ENCODE measurements at places on chromosomes 7 and 10.

DNA sequence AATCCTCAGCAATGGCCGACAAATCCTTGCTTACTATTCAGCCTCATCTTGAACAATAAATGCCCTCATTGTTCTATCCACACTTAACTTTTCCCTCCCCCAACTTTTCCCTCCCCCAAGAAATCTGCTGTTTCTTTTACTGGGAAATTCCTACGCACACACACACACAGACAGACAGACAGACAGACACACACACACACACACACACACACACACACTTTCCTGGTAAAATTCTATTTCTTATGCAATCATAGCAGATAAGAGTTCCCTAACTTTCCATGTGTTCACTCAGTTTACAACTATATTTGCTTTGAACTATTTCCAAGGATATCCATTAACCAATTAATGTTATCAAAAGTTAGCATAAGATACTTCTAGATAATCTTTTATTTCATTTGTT, 52.9 kb downstream of the RELN start:
- no peak for DNase-seq

DNA sequence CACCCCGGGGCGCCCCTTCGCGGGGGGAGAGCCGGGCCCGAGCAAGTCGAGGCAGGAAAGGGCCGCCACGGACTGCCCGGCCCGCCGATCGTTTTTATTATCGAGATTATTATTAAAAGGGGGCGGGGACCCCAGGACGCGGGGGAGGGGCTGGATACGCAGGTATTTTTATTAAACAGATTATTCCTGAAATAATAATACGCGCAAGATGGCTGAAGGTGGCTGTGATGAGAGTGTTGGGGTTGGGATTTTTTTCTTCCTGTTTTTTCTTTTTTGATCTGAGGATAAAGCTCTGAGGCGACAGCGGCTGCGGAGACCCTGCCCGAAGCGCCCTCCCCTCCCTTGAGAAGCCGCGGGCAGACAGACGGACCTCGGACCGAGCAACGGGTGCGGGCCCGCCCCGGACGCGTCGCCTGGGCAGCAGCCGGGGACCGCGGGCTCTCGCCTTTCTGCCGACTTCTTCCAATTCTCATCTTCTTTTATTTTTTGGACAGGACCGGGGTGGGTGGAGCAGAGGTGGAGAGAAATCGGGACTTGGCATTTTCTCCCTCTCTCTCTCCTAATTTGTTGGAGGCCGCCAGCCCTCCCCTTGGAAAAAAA, 1.4 kb upstream of the TRIM8 start:
- DNase-seq, result peak; percentile 69

DNA sequence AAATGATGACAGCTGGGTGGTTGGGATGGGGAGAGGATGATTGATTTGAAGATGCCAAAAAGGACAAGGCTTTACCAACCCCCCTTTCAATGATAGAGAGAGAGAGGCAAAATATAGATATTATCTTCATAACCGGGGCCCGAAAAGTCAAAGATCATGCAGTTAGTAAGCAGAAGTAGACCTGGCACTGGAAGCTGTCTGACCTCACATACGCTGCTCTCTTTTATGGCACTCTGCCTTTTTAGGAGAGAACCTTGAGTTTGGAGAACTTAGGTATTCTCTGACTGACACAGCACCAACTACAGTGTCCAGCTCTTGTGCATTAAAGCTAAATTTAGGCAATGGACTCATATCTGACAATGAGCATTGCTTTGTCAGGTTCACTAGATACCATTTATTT, 30.7 kb downstream of the CNNM2 start:
- DNase-seq, result no peak

- DNase-seq, result no peak
Measured at GRCh38 chr10:29302499-29302898, 13.6 kb downstream of the LYZL1 start.

- DNase-seq, result no peak
Measured at GRCh38 chr10:68489919-68490318, 18.1 kb upstream of the DNA2 start.

DNA sequence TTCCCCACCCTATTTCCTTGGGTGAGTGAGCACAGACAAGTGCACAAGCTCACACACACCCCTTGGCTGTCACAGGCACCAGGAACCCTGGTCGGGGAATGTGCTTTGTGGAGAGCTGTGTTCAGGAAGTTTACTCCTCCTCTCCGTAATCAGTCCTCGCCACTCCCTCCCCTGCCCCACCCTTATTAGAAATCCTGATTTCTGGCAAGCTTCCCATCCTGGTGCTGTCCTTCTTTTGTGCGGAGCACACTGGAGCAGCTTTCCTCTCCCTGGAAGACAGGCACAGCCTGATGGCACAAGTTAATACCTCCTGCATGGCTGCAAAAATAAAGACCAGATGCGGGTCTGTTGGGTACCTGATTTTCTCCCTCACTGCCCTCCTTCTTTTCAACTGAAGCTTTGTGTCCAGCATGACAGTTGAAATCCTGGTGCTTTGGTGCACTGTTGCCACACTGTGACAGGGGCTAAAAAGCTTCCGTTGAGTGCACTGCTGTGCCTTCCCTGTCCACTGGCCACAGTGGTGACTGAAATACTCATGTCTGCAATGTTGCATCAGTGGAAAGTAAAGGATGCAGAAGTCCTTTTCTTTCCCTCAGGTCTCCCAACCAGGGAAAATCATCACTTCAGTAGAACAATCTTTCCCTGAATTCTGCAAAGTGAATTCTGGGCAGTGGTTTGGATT, 55.0 kb downstream of the LRRC4 start:
- DNase-seq, result no peak

DNA sequence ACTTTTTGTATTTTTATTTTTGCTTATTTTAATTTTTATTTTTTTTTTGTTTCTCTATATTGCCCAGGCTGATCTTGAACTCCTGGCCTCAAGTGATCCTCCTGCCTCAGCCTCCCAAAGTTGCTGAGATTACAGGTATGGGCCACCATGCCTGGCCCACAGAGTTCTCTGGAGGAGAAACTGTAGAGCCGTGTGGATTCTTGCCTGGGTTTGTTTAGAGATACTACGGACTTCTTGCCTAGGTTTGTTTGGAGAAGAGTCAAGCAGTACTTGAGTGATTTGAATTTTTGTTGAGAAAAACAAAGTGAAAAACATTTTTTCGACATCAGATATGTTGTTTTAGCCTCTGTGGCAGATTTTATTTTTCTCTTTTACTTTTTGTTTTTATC, 99.0 kb downstream of the CAMK1D start:
- DNase-seq, result no peak

DNA sequence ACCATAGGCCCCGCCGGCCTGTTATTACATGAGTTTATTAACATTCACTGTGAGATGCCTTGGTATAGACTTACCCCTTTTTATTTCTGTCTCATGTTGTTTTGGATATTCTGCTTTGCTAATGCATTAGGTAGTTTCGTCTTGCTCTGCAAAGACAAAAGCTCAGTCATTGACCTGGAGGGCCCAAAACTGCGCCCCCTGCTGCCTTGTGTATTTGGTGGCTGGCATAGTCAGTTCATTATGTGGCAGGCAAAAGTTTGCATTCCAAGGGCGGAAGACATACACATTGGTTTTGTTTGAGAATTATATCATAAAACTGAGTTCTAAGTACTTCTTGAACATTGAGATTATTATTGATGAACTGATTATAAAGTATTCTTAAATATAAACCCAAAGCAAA, 372.5 kb downstream of the SDK1 start:
- no peak for DNase-seq

GRCh38 chr10:62705789-62706188, 98.7 kb upstream of the ADO start:
- no peak for DNase-seq

- no peak for DNase-seq
Measured at GRCh38 chr10:51964630-51965029, 265.2 kb upstream of the CSTF2T start.

DNA sequence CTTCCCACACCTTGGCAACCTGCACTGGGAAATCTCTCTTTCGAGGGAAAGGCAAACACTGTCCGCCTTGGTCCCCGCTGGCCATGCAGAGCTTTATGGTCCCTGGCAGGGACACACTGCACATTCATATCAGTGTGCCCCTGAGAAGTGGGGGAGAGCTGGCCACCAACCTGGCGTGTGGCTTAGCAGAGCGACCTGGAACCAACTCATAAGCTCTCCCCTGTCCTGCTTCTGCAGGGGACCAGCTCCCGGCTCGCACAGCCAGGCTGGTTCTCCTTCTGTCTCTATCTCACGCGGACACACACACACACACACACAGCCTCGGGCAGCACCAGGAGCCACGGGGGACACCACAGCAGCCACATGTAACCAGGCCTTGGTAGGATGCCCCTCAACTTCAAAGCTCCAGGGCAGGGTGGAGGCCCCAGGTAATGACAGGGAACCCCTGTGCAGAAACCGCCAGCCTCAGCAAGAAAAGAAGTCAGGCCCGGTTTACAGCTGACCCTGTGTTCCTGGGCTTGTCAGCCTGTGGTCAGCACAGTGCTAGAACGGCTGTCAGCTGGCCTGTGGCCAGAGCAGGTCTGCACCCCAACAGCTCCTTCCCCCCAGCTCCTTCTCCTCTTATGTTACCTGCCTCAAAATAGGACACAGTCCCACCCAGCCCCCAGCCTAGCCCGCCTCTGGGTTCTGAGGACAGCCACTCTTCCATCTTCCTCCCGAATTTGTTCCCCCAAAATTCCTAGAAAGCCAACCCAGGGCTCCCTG, 69.3 kb downstream of the OAT start:
- DNase-seq, result no peak

GRCh38 chr7:36750451-36750850, 26.2 kb upstream of the AOAH start:
- no peak for DNase-seq

- no peak for DNase-seq
Measured at GRCh38 chr7:2856388-2857169, 12.5 kb upstream of the GNA12 start.

DNA sequence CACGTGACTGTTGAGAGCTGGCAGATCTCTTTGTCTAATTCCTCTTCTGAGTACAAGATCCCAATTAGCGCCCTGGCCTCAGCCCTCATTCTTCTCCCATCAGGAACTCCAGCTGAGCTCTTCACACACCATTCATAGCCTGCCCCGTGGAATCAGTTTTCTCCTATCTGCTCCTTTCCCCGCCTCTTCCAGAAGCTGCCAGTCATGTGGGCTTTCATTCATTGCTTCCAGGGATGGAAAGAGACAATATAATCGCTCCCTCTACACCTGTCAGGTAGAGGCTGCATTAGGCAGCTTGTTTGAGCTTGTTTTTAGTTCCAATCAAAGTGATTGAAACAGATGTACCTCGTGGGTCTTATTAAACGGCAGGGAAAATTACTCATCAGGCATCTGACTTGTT, 515.8 kb downstream of the TYW1 start:
- DNase-seq, result no peak

- no peak for DNase-seq
Measured at GRCh38 chr10:62498271-62498670, 124.1 kb downstream of the ZNF365 start.

GRCh38 chr7:2477447-2478398, 1.5 kb upstream of the GRIFIN start:
- no peak for DNase-seq

DNA sequence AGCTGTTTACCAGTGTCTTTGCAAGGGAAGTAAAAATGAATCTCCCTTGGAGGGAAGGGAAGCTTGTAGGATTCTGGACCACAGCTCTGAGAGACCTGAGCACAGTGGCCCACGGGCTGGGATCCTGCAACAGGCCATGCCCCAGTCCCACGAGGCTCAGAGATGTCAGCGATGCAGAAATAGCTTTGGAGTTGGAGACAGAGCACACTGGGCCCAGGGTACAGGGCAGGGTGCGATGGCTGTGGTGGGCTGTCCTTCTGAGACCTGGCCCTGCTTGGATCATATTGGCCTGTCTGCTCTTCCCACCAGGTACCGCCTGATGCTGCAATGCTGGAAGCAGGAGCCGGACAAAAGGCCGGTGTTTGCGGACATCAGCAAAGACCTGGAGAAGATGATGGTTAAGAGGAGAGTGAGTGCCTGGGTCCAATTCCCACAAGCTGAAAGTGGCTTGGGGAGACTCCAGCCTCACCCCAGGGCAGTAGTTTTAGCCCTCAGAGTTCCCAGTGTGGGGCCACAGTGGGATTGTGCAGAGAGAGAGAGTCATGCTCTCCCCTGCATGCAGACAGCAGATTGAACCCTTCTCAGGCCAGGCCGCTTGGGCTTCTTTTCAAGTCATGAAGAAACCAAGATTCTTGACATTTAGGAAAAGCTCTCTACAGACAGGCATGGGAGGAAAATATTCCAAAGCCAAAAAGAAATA, 13.5 kb upstream of the CSGALNACT2 start:
- DNase-seq, result no peak

GRCh38 chr10:128895473-128895872, 571.6 kb upstream of the MGMT start:
- DNase-seq, result no peak

- DNase-seq, result no peak
Measured at GRCh38 chr10:114565066-114565465, 93.0 kb downstream of the ABLIM1 start.

GRCh38 chr7:111262293-111263116, 171.6 kb downstream of the LRRN3 start:
- DNase-seq, result no peak

- no peak for DNase-seq
Measured at GRCh38 chr10:60978287-60979115, 34.5 kb upstream of the RHOBTB1 start.

GRCh38 chr10:99605351-99605750, 14.9 kb downstream of the SLC25A28 start:
- DNase-seq, result no peak

DNA sequence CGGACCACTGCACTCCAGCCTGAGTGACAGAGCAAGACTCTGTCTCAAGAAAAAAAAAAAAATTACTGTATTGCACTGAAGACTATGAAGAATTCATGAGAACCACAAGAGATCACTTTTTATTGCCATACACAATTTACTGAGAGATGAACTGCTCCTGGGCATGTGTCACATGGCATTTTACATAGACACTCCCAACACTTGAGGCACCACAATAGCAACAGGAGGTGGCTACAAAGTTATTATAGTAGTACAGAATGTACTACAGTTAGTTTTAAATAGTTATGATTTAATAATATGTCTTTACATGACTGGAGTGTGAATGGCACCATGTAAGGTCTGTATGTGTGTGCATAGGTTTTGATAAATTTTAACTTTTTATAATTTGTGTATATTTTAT, 70.6 kb downstream of the KMT2E start:
- no peak for DNase-seq

DNA sequence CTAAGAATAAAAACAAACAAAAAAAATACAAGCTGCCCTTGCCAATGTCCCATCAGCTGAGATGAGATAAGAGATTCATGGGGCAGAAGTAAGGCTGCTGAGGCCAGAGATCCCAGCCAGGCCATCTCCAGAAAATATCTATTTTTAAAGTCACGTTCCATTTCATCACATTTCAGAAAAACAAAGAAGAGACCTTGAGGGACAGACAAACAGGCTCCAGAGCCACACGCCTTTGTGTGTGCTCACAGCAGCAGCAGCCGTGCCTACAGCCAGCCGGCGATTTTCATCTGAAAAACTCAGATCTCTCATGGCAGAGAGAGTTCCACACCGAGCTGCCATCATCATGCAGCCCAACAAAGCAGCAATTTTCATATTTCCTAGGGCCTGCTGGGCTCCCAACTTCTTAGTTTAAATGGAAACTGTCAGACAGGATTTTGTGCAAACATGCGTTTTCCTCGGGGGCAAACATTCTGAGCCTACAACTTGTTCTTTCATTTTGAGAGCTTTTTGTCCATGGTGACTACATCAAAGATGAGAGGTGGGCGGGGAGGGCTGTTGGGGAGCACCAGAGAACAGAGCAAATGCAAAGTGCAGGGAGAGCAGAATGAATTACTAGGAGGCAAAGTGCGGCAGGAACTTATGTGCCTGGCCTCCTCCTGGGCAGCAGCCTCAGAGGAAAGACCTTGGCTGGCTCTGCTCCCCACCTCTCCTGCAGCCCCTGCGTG, 38.8 kb downstream of the DLG5 start:
- no peak for DNase-seq

Measured in anterior cingulate cortex (tissue), 58 donors.